ENCODE measurements at places on chromosomes 1 and 21. TPM values are rescaled to one million over a fixed set of nuclear protein-coding genes. Genes with fewer than 3 reads are reported as not detected.

DNA sequence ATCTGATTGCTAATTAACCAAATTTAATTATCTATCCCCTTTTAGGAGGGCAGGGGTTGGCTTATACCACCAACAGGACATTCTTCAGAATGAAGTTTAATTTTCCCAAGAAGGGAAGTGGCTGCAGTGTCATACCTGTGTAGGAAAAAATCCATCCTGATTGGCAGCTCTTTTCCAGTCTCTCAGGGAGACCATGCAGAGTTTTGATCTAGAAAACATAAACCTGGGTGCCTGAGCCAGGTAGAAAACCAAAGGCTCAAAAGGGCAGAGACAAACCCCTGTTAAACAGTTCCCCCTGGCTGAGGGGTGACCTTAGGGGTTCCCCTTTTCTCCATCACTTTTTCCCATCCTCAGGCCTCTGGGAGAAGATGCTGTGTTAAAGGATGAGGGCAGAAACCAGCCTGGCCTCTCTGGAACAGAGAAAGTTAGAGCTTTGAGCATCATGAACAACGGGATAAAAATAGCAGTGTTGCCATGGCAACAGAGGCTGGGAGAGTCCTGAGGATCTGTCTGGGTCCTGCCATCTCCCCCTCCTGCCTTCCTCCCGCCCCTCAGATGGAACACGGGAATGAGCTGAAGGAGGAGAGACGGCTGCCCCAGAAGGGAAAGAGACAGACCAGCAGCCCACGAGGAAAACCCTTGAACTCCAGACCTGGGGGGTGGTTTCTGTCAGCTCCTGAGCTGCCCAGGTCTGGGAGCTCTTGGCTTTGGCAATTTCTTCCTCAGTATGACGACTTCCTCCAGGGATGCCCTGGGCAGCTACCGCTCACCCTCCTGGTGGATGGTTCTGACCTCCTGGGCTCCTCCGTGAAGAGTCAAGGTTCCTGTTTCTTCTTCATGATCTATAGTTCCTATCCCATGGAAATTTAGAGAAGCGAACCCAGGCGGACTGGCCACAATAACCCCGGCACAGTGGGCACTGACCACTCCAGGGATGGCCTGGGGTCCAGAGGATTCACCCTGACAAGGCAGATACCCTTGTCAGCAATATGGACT, 14.0 kb upstream of the LEMD1 start:
- H3K4me3 ChIP-seq: no peak overlapping the region
- H3K4me1 ChIP-seq: peaks cover 50% of the 10 kb centered on the region
- no peaks in the 10 kb centered on the region for H3K27me3 ChIP-seq
- no peak for DNase-seq
- H3K36me3 ChIP-seq: peaks cover 8% of the 10 kb centered on the region

DNA sequence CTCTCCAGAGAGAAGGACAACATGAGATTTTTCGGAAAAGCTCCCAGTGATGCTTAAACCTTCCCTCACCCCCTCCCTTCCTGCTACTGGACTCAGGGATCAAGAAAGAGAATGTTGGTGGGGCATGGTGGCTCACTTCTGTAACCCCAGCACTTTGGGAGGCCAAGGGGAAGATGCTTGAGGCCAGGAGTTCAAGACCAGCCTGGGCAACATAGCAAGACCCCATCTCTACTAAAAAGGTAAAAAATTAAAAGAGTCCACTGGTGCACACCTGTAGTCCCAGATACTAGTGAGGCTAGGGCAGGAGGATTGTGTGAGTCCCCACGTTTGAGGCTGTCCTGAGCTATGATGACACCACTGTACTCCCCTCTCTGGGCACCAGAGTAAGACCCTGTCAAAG, 162.9 kb upstream of the RAB4A start:
- H3K27ac ChIP-seq: no peak overlapping the region
- H3K4me3 ChIP-seq: no peak overlapping the region
- DNase-seq: no peak

- H3K4me3 ChIP-seq: no peak overlapping the region
- no peak for DNase-seq
- no peak overlapping the region for H3K27ac ChIP-seq
- no peaks in the 10 kb centered on the region for H3K36me3 ChIP-seq
Observed at GRCh38 chr1:148308832-148309458, 156.9 kb upstream of the NBPF11 start.

- H3K27ac ChIP-seq: no peak overlapping the region
- H3K27me3 ChIP-seq: no peaks in the 10 kb centered on the region
- DNase-seq: no peak
- peaks cover 32% of the 10 kb centered on the region for H3K4me1 ChIP-seq
Observed at GRCh38 chr1:10957133-10957532, 55.3 kb upstream of the TARDBP start.

DNA sequence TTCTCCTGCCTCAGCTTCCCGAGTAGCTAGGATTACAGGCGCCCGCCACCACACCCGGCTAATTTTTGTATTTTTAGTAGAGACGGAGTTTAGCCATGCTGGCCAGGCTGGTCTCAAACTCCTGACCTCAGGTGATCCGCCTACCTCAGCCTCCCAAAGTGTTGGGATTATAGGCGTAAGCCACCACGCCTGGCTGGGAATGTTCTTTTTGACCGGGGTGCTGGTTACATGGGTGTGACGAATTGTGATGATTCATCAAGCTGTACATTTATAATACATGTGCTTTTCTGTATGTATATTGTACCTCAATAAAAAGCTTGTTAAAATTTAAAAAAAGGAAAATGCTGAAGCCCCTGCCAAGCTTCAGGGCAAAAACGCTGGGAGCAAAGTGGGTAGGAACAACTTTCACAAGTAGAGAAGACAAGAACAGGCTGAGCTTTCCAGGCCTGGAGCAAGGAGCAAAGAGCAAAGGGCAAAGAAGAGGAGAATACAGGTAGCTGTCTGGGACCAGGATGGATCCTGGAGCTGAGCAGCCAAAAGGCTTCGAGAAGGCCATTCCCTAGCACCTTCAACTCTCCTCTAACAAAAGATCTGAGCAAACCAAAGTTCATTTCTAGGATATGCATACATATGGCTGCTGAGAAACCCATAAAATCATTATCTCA, 20.5 kb upstream of the YRDC start:
- no peak overlapping the region for H3K27ac ChIP-seq
- H3K4me1 ChIP-seq: no peaks in the 10 kb centered on the region
- H3K36me3 ChIP-seq: peaks cover 46% of the 10 kb centered on the region
- no peak for DNase-seq

The SHC1 gene
- 28.5 TPM for total RNA-seq

- peaks cover 29% of the 10 kb centered on the region for H3K4me1 ChIP-seq
- no peak overlapping the region for H3K27ac ChIP-seq
- no peaks in the 10 kb centered on the region for H3K36me3 ChIP-seq
Observed at GRCh38 chr1:19032701-19033514, 76.4 kb upstream of the IFFO2 start.

GRCh38 chr1:184533049-184533448, 146.2 kb downstream of the C1orf21 start:
- no peak overlapping the region for H3K27ac ChIP-seq
- H3K36me3 ChIP-seq: peaks cover 2% of the 10 kb centered on the region
- no peak for DNase-seq
- H3K4me3 ChIP-seq: no peak overlapping the region

DNA sequence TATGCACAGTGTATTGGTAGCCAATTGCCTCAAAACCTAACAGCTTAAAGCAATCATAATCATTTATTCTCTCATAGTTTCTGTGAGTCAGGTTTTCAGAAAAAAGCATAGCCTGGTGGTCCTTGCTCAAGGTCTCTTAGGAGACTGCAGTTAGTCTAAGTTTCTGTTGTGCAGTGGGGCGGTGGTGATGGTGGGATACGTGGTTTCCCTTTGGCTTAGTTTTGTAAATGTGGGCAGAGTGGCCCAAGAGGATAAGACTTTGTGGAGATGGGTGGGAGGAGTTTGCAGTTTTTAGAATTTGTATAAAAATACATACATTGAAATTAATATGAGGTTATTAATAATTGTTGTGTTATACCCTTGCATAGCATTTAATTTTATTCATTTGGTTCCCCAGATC, 68.6 kb downstream of the NOS1AP start:
- H3K36me3 ChIP-seq: no peaks in the 10 kb centered on the region
- H3K27me3 ChIP-seq: no peaks in the 10 kb centered on the region
- H3K4me1 ChIP-seq: peaks cover 9% of the 10 kb centered on the region

DNA sequence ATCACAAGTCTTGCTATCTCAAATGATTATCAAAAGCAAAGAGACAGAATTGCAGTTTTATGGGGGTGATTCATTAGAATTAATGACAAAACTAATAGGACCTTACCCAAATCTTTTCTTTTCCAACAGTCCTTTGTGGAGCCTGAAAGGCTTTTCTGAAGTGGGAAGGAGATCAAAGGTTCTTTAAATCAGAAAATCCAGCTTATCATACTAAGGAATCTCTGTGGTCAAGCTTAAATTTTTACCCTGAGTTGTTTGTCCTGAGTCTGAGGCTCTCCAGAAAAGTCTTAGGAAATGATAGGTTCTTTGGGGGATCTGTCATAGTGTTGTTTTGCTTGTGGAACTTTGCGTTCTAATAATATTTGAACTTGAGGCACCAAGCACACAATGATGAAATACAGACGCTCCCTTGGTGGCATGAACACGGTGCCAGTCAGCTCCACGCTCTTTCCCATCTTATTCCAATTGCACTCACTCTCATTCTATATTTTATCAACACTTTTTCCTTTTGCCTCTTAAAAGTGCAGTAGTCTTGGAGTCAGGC, 38.0 kb upstream of the COL24A1 start:
- peaks cover 4% of the 10 kb centered on the region for H3K27me3 ChIP-seq
- no peak overlapping the region for H3K4me3 ChIP-seq
- no peak for DNase-seq
- no peaks in the 10 kb centered on the region for H3K4me1 ChIP-seq

The ELOVL1 gene
- total RNA-seq: 66.5 TPM

The AIRE gene
- total RNA-seq: 0.10 TPM

DNA sequence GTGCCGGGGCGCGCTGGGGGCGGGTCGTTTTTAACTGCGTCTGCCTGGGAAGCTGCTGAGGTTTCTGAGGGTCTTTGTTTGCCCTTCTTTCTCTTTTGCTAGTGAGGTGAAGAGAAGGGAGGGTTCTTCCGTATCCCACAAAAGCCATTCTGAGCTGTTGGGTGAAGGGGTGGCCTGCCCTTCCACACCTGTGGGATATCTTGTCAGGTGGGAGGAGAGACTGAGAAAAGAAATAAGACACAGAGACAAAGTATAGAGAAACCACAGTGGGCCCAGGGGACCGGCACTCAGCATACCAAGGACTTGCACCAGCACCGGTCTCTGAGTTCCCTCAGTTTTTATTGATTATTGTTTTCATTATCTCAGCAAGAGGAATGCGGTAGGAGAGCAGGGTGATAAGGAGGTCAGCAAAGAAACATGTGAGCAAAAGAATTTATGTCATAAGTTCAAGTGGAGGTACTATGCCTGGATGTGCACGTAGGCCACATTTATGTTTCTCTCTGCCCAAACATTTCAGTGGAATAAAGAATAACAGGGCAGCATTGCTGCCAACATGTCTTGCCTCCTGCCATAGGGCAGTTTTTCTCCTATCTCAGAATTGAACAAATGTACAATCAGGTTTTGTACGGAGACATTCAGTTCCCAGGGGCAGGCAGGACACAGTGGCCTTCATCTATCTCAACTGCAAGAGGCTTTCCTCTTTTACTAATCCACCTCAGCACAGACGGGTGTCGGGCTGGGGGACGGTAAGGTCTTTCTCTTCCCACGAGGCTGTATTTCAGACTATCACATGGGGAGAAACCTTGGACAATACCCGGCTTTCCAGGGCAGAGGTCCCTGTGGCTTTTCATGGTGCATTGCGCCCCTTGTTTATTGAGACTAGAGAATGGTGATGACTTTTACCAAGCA, 972 bp downstream of the PGBD2 start:
- H3K27me3 ChIP-seq: no peaks in the 10 kb centered on the region
- peaks cover 9% of the 10 kb centered on the region for H3K4me1 ChIP-seq
- H3K4me3 ChIP-seq: peak overlapping the region; percentile 60
- H3K36me3 ChIP-seq: no peaks in the 10 kb centered on the region
- H3K27ac ChIP-seq: peak overlapping the region; percentile 91

The AGMAT gene
- total RNA-seq: 0.83 TPM

- H3K4me3 ChIP-seq: no peak overlapping the region
- no peaks in the 10 kb centered on the region for H3K4me1 ChIP-seq
- DNase-seq: no peak
- no peaks in the 10 kb centered on the region for H3K27me3 ChIP-seq
- H3K36me3 ChIP-seq: no peaks in the 10 kb centered on the region
Observed at GRCh38 chr1:183736343-183736742, 68.6 kb upstream of the RGL1 start.

The KIF17 gene
- total RNA-seq: 3.9 TPM

- no peaks in the 10 kb centered on the region for H3K36me3 ChIP-seq
- H3K27me3 ChIP-seq: no peaks in the 10 kb centered on the region
- DNase-seq: no peak
- no peak overlapping the region for H3K4me3 ChIP-seq
- H3K27ac ChIP-seq: no peak overlapping the region
- no peaks in the 10 kb centered on the region for H3K4me1 ChIP-seq
Observed at GRCh38 chr1:152752225-152752624, 5.6 kb upstream of the KPRP start.

- DNase-seq: no peak
- no peaks in the 10 kb centered on the region for H3K27me3 ChIP-seq
- no peak overlapping the region for H3K27ac ChIP-seq
- no peaks in the 10 kb centered on the region for H3K36me3 ChIP-seq
Observed at GRCh38 chr1:157040802-157041201, 4.7 kb downstream of the ARHGEF11 start.

- H3K36me3 ChIP-seq: no peaks in the 10 kb centered on the region
Observed at GRCh38 chr21:34544032-34544496, 32.1 kb upstream of the KCNE1 start.

- no peaks in the 10 kb centered on the region for H3K27me3 ChIP-seq
- H3K4me3 ChIP-seq: no peak overlapping the region
- no peak for DNase-seq
Observed at GRCh38 chr1:236645016-236645680, 40.8 kb upstream of the HEATR1 start.

DNA sequence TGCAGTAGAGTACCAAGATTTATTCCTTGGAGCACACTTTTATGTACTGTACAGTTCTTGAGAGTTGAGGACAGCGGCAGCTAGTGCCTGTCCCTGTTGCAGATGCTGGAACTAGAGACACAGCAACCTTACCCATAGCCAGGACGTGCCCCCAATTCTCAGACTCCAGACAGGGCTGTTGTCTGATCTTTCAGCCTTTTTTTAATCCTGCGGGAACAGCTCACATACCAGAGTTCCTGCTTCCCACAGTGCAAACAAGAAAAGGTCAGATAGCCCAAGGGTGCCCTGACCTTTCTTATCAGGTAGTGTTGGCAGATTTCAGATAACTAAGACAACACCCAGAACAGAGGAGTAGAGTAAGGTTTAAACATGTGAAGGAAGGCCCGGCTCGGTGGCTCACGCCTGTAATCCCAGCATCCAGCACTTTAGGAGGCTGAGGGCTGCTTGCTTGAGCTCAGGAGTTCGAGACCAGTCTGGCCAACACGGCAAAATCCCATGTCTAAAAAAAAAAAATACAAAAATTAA, 78.5 kb downstream of the DOP1B start:
- no peak overlapping the region for H3K27ac ChIP-seq
- DNase-seq: no peak
- H3K4me1 ChIP-seq: no peaks in the 10 kb centered on the region
- no peaks in the 10 kb centered on the region for H3K27me3 ChIP-seq
- no peak overlapping the region for H3K4me3 ChIP-seq

GRCh38 chr1:48610628-48611542, 138.9 kb upstream of the SPATA6 start:
- H3K4me3 ChIP-seq: no peak overlapping the region
- peak; percentile 75 for DNase-seq
- peaks cover 12% of the 10 kb centered on the region for H3K4me1 ChIP-seq
- no peaks in the 10 kb centered on the region for H3K36me3 ChIP-seq
- H3K27ac ChIP-seq: peak overlapping the region; percentile 79

The PDC gene
- total RNA-seq: not detected

All from spinal cord (tissue), 10 donors.